ENCODE measurements at places on chromosomes 6 and 20. TPM values are rescaled to one million over a fixed set of nuclear protein-coding genes. Genes with fewer than 3 reads are reported as not detected.

DNA sequence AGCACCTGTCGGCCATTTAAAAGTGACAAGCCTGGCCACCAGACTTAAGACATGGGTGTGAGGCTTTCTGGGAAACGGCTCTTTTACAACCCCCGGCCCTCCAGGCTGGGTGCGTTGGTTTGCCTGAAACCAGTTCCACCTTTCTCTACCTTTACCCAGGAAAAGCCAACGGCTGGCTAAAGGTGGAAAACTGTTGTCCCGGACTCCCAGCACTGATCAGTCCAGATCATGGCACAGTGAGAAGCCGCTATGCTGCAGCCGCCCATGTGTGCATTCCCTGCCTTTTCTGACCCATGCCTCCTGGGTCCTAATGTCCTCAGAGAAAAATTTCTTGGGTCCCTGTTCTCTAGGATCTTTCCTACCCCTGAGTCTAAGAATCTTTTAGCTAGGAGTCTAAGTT is 655.7 kb upstream of the HS3ST5 start:
- no peak for DNase-seq

GRCh38 chr6:168962886-168963285 is 290.8 kb downstream of the THBS2 start:
- DNase-seq = no peak

- DNase-seq = no peak
Observed at GRCh38 chr6:80636689-80637088, 530.2 kb downstream of the BCKDHB start.

- DNase-seq = no peak
Observed at GRCh38 chr6:35382015-35382414, 39.7 kb downstream of the PPARD start.

DNA sequence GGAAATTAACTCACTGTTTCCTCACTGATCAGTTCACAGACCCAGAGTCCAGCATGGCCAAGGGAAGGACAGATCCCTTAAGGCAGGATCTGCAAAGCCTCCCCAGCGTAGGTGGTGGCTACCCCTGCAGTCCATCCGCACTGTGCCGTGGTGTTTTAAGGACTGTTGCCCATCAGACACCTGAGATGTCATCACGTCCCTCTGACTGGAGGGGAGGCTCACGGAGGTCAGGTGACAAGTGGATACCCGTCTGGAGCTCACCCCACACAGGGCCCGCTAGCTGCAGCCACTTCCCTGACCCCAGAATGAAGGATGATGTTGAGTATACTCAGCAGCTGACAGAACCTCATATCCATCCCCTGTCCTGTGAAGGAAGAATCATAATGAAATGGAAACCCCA is 161.8 kb upstream of the GGTLC1 start:
- no peak for DNase-seq

GRCh38 chr6:55069132-55069781 is 105.1 kb upstream of the HCRTR2 start:
- DNase-seq = peak; percentile 24

DNA sequence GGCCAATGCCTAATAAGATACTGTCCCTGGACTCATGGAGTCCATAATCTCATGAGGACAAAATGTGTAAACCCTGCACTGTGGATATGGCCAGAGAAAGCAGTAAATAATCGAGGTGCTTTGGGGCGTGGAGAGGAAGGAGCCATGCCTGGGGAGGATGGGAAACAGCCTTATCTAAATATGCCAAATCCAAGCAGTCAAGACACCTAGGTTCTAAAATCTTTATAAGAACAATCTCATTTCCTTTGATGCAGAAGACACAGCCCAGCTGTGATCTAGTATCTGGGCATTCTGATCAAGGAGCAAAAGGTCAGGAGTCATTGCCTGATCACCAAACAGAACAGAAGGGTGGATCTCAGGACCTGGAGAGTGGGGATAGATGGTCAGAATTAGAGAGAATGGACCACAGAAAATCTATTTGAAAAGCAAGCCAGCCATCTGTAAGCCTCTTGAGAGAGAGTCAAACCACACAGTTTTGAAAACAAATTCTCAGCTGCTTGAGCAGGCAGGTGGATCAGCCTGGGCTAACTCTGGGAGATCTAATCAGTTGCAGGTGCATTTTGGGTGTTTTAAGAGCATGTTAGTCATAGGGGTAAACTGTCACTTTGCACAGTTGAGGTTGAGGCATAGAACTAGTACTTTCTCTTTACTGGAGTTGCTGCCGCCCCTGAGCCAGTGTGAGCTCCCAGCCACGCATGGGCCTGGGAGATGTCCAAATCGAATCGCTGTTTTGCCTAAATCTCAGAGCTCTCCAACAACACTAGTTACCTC is 130.8 kb upstream of the TNFAIP3 start:
- peak; percentile 96 for DNase-seq

DNA sequence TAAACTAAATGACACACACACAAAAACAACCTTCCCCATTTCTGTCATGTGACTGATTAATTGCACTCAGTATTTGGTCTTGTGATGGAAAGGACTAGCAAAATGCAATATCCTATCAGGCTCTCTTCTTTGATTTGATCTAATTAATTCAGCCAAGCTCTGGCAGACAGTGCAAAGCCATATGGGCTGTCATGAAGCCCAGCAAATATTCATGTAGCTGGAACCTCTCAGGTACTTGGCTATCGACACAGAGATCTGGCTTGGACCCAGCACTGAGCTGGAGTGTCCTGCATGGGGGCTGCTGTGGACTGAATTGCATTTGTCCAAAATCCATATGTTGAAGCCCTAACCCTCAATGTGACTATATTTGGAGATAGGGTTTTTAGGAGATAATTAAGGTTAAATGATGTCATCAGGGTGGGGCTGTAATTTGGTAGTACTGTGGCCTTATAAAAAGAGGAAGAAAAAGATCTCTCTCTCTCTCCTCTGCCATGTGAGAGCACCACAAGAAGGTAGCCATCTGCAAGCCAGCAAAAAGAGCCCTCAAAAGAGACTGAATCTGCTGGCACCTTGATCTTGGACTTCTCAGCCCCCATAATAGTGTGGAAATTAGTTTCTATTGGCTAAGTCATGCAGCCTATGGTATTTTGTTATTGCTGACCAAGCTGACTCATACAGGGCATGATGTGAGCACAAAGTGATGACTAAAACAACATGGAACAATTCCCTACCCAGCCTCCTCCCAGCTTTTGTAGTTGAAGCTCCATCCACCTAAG is 77.1 kb downstream of the STMND1 start:
- DNase-seq = no peak

GRCh38 chr6:32819729-32820128 is 2.9 kb upstream of the HLA-DOB start:
- no peak for DNase-seq

- no peak for DNase-seq
Observed at GRCh38 chr20:50027611-50028105, 44.9 kb downstream of the SNAI1 start.

DNA sequence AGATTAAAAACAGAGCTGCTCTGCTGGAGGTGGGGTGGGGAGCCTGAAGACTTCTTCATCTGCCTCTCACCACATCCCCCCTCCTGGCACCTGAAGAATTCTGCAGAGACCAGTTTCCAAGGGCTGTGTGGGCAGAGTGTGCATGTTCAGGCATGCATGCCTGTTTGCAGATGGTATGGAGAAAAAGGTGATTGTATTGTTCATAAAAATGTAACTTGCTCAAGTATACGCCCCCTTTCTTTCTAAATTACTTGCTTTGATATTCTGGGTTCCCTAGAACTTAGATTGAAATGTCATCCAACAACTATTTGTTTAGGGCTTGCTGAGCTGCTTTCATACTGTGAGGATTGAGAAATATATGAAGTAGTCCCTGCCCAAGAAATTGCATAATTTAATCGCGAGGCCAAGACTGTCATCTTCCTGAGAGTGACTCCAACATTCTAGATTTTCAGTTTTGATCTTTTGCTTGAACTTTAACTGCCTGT is 83.6 kb downstream of the LCA5 start:
- no peak for DNase-seq

DNA sequence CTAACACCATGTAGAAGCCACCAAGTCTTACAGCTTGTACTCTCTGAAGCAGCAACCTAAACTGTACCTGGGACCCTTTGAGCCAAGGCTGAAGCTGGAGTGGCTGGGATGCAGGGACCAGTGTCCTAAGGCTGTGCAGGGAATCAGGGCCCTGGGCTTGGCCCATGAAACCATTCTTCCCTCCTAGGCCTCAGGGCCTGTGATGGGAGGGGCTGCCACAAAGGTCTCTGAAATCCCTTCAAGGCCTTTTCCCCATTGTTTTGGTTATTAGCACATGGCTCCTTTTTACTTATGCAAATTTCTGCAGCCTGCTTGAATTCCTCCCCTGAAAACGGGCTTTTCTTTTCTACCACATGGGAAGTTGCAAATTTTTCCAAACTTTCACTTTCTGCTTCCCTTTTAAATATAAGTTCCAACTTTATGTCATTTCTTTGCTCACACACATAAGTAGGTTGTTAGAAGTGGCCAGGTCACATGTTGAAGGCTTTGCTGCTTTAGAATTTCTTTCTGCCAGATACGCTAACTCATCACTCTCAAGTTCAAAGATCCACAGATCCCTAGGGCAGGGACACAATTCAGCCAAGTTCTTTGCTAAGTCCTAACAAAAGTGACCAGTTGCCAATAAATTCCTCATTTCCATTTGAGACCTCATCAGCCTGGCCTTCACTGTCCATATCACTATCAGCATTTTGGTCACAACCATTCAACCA is 28.2 kb upstream of the ATXN1 start:
- no peak for DNase-seq

GRCh38 chr20:17933711-17934110 is 34.9 kb downstream of the SNX5 start:
- no peak for DNase-seq

GRCh38 chr6:156557251-156557910 is 219.8 kb upstream of the ARID1B start:
- no peak for DNase-seq

DNA sequence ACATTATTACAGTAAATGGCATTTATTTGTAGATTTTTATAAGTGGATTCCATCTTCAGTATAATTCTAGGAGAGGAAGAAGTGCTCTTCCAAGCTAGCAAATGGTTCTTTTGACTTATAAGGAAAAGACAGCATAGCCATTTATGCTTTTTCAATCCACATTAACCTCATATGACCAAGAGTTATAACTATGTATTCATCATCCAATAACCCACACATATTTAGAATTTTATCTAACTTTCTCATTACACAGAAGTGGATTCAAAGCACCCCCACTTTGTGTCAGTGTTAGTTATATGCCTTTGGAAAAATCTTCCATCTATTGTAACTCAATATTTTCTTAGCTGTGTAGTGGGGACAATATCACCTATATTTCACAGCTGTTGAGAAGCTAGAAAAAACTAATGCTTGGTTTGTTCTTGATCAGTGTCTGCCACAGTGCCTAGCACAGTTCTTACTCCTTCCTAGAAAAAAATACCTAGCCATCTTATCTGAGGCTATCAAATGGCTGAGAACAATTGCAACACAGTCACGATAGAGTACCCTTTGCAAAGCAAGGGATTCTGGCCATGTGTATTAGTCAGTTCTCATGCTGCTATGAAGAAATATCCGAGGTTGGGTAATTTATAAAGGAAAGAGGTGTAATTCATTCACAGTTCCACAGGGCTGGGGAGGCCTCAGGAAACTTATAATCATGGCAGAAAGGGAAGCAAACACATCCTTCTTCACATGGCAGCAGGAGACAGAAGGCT is 986.3 kb downstream of the TFAP2A start:
- DNase-seq = no peak

DNA sequence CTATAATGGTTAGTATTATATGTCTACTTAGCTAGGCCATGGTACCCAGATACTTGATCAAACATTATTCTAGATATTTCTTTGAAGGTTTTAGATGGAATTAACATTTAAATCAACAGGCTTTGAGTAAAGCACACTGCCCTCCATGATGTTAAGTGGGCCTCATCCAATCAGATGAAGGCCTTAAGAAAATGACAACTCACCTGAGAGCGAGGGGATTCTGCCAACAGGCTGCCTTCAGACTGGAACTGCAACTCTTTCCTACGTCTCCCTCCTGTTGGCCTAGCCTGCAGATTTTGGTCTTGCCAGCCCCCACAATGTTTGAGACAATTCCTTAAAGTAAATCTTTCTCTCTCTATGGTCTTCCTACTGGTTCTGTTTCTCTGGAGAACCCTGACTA is 137.3 kb downstream of the AHI1 start:
- DNase-seq = no peak

DNA sequence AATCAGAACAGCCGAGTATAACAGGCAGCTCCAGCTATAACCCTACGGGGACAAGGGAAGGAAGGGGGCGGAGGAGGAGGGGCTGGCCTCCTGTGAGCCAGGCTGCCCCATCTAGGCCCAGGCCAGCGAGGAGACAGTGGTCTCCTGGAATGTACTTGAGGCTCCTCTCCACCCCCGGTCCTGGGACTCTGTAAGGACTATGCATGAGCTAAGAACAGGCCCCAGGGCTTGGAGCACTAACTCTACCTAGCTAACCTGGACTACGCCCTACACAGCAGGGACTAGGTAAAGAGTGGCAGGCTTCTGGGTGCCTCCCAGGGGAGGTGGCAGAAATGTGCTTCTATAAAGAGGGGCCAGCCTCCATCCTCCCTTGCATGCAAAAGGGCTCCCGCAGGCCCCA is 8.9 kb downstream of the KCNK15 start:
- DNase-seq = no peak

DNA sequence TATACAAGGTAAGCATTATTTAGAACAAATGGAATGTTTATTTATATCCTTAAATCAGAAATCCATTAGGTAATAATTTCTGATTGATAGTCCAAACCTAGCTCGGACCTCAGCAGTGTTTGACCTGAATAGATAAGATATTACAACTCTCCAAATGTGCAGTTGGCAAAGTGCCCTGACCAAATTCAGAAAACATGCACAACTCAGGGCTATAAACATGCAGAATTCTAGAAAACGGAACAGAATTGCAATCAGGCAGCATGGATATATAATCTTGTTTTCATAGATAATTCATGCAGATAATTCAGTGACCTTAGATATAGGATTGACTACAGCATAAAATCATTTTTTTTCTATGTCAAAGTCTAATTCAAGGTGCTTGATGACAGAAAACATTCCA is 626.6 kb upstream of the CITED2 start:
- no peak for DNase-seq

- no peak for DNase-seq
Observed at GRCh38 chr6:53605543-53606235, 59.9 kb downstream of the KLHL31 start.

GRCh38 chr6:82984720-82985119 is 80.9 kb downstream of the UBE3D start:
- no peak for DNase-seq

GRCh38 chr6:26561533-26562466 is 23.6 kb downstream of the HMGN4 start:
- DNase-seq = no peak

Gene TRIM15
- 0.19 TPM for total RNA-seq

Gene ABHD16B
- not detected for total RNA-seq

Gene CALHM4
- total RNA-seq = not detected

Gene TCP11
- total RNA-seq = 0.33 TPM

Gene BPIFA1
- total RNA-seq = 1.2 TPM

Gene HLA-DOA
- total RNA-seq = 38.8 TPM

Gene MYLIP
- 11.8 TPM for total RNA-seq

Gene PRND
- total RNA-seq = 3.5 TPM

Gene LGSN
- total RNA-seq = 0.14 TPM

Gene PLA2G7
- 9.3 TPM for total RNA-seq

Gene DOP1A
- total RNA-seq = 28.8 TPM

Gene DEFB129
- total RNA-seq = not detected

Gene GSTA2
- 0.14 TPM for total RNA-seq
